ENCODE measurements at places on chromosomes 6 and 20. TPM values are rescaled to one million over a fixed set of nuclear protein-coding genes. Genes with fewer than 3 reads are reported as not detected.

The BTNL2 gene
- total RNA-seq, result not detected

The EPHA7 gene
- total RNA-seq, result 70.1 TPM

The NELFCD gene
- 41.1 TPM for total RNA-seq

- peak; percentile 6 for DNase-seq
Measured at GRCh38 chr6:93272211-93272610, 147.1 kb downstream of the EPHA7 start.

- no peak for DNase-seq
Measured at GRCh38 chr6:51949526-51949925, 137.9 kb downstream of the PKHD1 start.

DNA sequence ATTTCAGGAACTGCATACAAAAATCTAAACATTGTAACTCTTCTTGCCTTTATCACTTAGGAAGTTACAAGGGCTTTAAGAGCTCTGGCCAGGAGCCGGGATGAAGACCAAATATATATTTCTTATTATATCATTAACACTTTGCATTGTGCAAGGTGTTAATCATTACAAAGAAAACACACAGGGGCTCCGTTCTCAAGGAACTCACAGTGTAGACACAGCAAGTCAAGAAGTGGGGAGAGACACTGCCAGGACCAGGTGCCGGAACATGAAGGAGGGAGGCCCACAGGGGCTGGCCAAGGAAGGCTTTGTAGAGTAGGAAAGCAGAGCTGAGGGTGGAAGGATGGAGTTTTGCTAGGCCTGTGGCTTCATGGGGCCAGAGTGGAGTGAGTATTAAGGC lies 17.4 kb downstream of the ITPR3 start:
- DNase-seq, result peak; percentile 78

DNA sequence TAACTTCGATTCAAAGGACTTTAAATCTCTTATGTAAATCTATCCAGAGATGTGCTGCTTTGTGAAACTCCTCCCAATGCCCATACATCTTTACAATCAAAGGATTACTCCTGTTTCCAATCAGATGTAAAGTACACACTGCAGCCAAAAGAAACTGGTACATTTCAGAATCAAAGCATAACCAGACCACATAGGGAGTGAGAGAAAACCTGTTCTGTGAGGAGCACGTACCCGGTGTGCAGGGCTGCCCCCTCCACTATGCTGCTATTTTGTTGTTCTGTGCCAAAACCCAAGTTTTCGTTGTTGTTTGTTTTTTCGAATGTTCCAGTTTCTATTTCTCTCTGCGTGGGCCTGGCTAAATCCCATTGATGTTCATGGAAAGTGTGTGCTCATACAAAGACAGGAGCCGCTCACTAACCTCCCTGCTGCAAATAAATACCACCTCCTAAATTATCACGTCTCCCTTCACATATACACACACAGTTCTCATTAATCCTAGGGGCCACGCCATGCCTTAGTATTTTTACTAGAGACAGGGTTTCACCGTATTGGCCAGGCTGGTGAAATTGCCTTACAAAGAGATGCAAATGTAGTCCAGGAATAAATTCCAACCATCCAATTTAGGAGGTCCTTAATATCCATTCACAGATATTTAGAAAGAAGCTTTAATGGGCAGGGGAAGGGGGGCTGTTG lies 52.9 kb downstream of the ATP9A start:
- no peak for DNase-seq

GRCh38 chr6:131575834-131576478 lies 2.9 kb downstream of the ARG1 start:
- no peak for DNase-seq
